NCI-H748 treated with DMSO at 0.1 percent for 48 hours (cell line): ENCODE measurements at places on chromosomes 6 and 20.
A peak's percentile ranks its signal among the peaks of the same experiment; 100 is the strongest.

GRCh38 chr6:139965393-139965792 is 590.9 kb upstream of the CITED2 start:
- DNase-seq, result peak; percentile 46

GRCh38 chr6:28251661-28252008 is 434 bp downstream of the ZKSCAN4 start:
- DNase-seq, result no peak

DNA sequence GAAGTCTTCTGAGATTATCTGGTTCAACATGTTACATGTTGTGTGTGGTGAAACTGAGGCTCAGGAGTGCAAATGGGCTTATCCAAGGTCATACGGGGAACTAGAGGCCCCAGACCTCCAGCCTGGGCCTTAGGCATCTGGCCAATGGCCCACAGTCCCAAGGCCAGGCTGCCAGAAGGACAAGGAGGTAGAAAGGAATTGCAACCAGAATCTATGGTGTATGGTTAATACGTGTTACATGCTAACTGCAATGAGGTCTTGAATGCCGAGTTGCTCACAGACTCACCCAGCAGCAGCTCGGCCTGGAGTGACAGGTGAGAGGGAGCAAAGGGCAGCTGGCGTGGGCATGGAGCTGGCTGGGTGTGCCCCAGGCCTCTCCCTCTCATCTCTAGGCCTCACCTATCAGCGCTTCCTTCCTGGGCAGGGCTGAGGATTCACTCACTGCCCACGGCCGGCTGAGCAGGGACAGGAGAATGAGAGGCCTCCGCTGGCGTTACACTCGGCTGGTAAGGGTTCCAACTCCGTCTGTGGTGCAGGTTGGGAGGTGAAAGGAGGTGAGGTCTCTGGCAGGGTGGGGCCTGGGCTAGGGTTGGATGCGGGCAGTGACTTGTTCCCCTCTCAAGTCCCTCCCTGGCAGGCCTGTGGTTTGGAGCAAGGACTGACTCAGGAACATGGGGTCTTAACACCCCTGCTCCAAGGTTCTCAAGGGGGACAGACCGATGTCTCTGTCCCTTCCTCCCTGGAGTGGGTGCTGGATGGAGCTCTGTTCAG is at the start of gene TLDC2:
TSS of gene TLDC2 (plus strand) at position 437 of the 771 bp plus-strand sequence. CDS start at position 474, 37 bp downstream.
- DNase-seq, result no peak

GRCh38 chr6:118263921-118264486 is 284.1 kb upstream of the PLN start:
- no peak for DNase-seq

DNA sequence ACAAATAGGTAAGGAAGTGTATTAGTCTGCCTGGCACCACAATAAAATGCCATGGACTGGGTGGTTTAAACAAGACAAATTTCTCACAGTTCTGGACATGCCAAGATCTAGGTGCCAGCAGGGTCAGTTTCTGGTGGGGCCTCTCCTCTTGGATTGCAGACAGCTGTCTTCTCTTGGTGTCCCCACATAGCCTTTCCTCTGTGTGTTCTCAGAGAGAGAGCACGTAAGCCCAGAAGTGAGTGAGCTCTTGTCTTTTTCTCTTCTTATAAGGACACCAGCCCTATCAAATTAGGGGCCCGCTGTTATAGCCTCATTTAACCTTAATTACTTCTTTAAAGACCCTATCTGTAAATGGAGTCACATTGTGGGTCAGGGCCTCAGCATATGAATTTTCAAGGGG is 28.3 kb downstream of the SMPDL3A start:
- peak; percentile 57 for DNase-seq

- no peak for DNase-seq
Measured at GRCh38 chr6:11218538-11219399, 13.7 kb downstream of the NEDD9 start.

DNA sequence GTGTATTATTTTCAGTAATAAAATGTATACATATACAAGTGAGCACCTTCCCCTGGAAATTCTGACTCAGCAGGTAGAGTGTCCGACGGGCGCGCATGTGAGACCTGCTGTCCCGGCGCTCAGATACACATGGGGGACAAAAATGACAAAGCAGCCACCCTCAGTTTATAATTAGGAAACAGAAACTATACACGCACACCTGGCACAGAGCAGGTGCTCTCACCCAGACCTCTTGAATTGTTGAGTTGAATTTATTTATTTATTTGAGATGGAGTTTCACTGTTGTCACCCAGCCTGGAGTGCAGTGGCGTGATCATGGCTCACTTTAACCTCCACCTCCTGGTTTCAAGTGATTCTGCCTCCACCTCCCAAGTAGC is 180.4 kb downstream of the ZDHHC14 start:
- no peak for DNase-seq

DNA sequence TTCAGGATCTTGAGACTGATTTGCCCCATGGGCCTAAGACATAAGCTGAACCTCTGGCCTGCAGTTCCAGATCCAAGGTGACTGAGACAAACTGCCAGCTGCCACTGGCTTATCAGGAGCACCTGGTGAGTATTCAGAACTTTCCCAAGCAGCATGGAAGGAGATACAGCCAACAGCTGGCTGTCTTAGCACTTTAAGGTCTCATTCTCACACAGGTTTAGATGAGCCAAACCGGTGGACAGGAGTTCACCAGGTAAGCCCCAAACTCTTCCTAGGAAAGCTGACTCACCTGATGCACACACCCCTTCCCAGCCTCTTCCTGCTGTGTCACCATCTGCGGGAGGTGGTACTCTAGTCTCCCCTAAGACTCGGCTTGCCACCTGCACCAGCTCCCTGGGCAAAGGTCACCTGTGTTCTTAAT is at the start of gene BANF2:
TSS of gene BANF2 (plus strand) at position 36 of the 421 bp plus-strand sequence. CDS start 25,060 bp downstream, outside the sequence.
- DNase-seq, result no peak

DNA sequence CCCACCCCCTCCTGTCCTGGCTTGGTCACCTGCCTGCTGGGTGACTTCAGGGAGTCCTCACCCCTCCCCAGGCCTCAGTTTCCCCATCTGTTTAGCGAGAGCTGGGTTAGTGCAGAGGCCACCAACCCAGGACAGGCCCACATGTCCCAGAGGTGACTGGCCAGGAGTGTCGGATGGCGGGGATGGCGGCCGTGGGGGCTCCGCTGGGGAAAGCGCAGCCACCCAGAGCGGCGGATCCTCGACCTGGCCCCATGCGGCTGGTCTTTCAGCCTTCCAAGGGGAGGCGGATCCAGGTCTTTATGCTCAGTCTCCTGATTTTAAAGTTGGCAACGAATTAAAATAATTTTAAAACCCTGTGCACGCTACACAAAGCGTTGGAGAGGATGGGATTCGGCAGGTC is 31.0 kb upstream of the GATA5 start:
- DNase-seq, result no peak

- DNase-seq, result no peak
Measured at GRCh38 chr6:45351667-45352066, 23.5 kb downstream of the RUNX2 start.

GRCh38 chr6:2796861-2797260 is 31.7 kb downstream of the WRNIP1 start:
- DNase-seq, result no peak

- DNase-seq, result peak; percentile 71
Measured at GRCh38 chr6:28757429-28758045, 166.2 kb downstream of the TRIM27 start.
